ENCODE measurements at places on chromosomes 1 and 21. TPM values are rescaled to one million over a fixed set of nuclear protein-coding genes. Genes with fewer than 3 reads are reported as not detected.

Gene LCE3E
- total RNA-seq = not detected

Gene PEAR1
- total RNA-seq = 45.9 TPM

Gene FCRL1
- total RNA-seq = not detected

Gene KHDRBS1
- 141 TPM for total RNA-seq

Gene GPR37L1
- total RNA-seq = not detected

Gene KIF14
- total RNA-seq = 30.3 TPM

Gene ZBTB48
- total RNA-seq = 10.1 TPM

Gene CD247
- total RNA-seq = 0.53 TPM

Gene SEC16B
- 0.40 TPM for total RNA-seq

Gene RYR2
- not detected for total RNA-seq

Gene GNB1
- total RNA-seq = 170 TPM

Gene CORT
- total RNA-seq = 0.50 TPM

Gene SLC30A2
- not detected for total RNA-seq

Gene SPRR2E
- not detected for total RNA-seq

Gene LMO4
- 12.0 TPM for total RNA-seq

Gene OLFM3
- not detected for total RNA-seq

Gene FGGY
- 8.6 TPM for total RNA-seq

Gene S100A1
- total RNA-seq = not detected

Gene OR2T33
- not detected for total RNA-seq

Gene PTPRU
- total RNA-seq = 5.0 TPM

Gene KRTAP21-2
- not detected for total RNA-seq

Gene FAM167B
- total RNA-seq = 0.93 TPM

Gene SELENOF
- 305 TPM for total RNA-seq

Gene HPDL
- total RNA-seq = 9.7 TPM

Gene SPRR2A
- not detected for total RNA-seq

Gene MRPL37
- 128 TPM for total RNA-seq

Gene SFT2D2
- 54.0 TPM for total RNA-seq

Gene CFAP45
- 1.1 TPM for total RNA-seq

Gene CDC73
- 42.5 TPM for total RNA-seq

Gene OR10Z1
- total RNA-seq = not detected

Gene OR6K3
- not detected for total RNA-seq

Gene CRYAA
- total RNA-seq = not detected

Gene C8B
- not detected for total RNA-seq

Gene DISP3
- total RNA-seq = 0.07 TPM

Gene GCSAML
- not detected for total RNA-seq

Gene RGSL1
- not detected for total RNA-seq

Gene CDCA8
- total RNA-seq = 21.3 TPM

Gene S100B
- not detected for total RNA-seq

Gene COL11A1
- total RNA-seq = not detected

Gene TMEM61
- total RNA-seq = not detected
